ENCODE measurements at places on chromosomes 5 and 9.

DNA sequence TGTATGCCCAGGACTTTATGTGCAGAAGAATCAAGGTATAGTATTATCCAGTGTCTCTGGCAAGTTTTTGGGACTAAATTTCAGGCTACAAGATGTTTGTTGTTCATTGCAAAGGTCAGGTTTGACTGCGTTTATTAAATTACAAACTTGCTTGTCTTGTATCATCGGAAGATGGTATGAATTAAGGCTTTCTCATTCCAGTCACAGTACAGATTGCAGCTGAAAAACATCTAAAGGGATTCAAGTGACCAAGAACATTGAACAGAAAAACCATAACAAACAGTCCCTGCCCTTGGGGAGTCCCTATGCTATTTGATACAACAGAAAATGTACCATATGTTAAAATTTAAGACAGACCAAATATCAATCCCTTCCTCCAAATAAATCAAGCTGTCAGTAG lies 244.7 kb upstream of the TNC start:
- no peak for DNase-seq

GRCh38 chr5:42779083-42779482 lies 22.5 kb downstream of the CCDC152 start:
- DNase-seq, result no peak

- no peak for DNase-seq
Measured at GRCh38 chr9:11374926-11375325, 762.1 kb upstream of the PTPRD start.

DNA sequence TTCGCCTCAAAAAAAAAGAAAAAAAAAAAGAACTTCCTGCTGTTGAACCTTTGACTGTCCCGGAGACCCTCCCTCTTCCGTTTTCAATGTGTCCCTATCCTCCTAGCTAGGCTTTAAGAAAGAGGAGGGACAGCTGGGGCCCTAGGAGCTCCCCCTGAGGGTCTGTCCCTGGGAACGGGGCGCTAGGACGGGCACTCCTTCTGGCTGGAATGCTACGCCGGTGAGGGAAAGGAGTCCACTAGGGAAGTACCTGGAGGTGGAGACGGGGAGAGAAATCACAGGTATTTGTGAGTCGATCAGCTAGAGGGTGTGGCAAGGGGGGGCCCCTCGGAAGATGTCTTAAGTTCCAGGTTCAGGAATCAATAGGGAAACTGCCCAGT lies 4.6 kb downstream of the SIT1 start:
- no peak for DNase-seq

DNA sequence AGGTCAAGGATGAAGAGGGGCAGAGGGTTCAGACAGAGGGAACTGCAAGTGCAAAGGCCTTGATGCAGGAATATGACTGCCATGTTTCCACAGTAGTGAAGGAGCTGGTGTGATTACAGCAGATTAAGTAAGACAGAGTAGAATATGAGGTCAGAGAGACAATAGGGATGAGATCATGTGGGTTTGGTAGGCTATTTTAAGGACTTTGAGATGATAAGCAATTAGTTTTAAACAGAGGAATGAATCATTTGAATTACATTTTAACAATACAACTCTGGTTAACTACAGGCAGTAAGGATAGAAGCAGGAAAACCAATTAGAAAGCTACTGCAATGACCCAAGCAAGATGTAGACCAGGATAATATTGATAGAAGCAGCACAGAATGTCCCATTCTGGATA lies 7.7 kb downstream of the CENPK start:
- DNase-seq, result no peak

- no peak for DNase-seq
Measured at GRCh38 chr9:129208207-129209032, 30.4 kb upstream of the IER5L start.

- DNase-seq, result no peak
Measured at GRCh38 chr5:176856746-176857145, 42.4 kb downstream of the HK3 start.

DNA sequence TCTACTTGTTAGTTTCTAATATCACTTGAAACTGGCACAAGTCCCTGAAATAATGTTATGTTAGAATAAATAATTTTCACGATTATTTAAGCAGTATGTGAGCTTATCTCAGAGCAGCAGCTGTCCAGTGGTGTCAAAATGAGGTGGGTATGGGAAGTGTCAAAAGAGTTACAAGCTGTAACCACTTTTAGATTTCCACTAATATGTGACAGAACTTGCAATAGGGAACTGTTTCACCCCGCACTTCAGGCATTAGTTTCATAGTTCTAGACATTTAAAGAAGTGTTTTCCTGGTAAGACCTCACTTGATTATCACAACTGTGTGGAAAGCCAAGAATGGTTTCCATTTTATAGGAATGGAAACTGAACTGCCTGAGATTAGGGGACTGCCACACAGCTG lies 2.9 kb upstream of the ISCA1 start:
- DNase-seq, result no peak

DNA sequence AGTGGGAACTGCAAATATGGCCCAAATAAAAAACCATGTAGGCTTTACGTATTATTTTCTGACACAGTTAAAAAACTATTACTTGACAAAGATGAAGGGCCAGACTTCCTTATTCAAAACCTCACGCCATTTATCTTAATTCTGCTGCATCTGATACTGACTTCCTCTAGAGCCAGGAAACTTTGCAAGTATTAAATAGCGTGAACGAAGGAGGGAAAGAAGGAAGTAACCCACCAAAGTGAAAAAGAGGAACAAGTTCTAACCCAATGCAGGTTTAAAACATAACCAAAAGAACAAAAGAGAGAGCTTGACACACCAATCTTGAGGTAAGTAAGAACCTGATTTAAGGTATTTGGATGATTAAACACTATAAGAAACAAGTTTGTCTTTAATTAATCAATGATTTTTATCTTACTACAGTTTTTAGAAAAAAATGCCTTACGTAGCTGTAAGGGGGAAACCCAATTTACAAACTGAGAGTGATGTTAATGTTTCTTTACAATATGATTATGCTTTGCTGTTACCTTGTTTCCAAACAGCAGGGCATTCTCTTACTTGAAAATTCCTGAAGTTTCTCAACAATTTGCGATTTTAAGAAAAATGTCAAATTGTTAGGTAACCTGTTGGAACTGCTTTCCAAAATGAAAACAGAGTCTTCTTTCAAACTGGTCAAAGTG lies at the start of gene GAPT:
Gene GAPT, plus strand, starts transcription at position 220 of the 677 bp plus-strand sequence. CDS start 3,102 bp downstream, outside the sequence.
- no peak for DNase-seq

GRCh38 chr9:79768194-79768593 lies 196.4 kb downstream of the TLE4 start:
- no peak for DNase-seq

- DNase-seq, result no peak
Measured at GRCh38 chr9:101579711-101580545, 14.8 kb downstream of the PPP3R2 start.

- no peak for DNase-seq
Measured at GRCh38 chr9:132063281-132063680, 16.4 kb downstream of the MED27 start.

GRCh38 chr5:155089643-155090042 lies 76.1 kb downstream of the KIF4B start:
- DNase-seq, result no peak

- no peak for DNase-seq
Measured at GRCh38 chr5:161299053-161299452, 247.5 kb downstream of the GABRB2 start.
